ENCODE measurements at places on chromosomes 1 and 21.

- DNase-seq: no peak
Measured at GRCh38 chr1:215710036-215710898, 143.2 kb downstream of the KCTD3 start.

GRCh38 chr1:64019818-64020217 lies 183.6 kb upstream of the UBE2U start:
- no peak for DNase-seq

GRCh38 chr1:94110021-94110761 lies 10.8 kb downstream of the ABCA4 start:
- DNase-seq: no peak

DNA sequence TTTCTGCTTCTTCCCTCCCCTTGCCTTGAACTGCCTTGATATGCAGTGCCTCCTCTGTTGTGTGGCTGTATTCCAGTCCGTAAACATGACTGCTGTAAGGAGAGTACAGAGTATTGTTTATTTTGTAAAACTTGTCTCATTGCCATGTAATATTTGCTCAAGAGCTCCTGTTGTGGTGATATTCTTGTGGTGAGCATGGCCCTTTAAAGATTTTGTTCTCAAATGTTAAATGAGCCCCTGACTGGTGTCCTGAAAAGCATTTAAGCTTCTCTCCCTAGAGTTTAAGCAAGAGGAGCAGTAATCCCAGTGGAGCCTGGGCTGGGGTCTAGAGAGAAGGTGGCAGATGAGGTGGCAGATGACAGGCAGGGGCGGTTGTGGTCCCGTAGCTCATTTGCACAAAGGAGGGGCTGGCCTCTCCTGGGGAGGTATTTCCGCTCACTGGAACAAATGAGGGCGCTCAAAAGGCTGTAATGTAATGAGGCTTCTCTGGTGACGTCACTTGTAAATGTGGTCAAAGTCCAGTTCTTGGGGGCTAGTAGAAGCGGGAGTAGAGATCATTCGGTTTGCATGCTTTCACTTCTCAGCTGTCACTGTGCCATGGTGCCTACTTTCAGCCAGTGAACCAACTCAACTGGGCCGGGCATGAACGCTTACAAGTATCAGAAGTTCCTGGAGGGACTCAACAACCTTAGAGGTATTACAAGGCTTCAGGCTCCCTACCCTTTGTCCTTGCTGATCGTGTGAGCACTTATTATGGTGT lies 46.0 kb upstream of the MACF1 start:
- no peak for DNase-seq

Measured in activated T-helper 2 cell treated with anti-CD3 and anti-CD28 coated beads, Interferon-gamma antibody, Interleukin-2, Interleukin-4, amounts not matched to agents 10 μg/mL and 5 μg/mL and 100 μg/mL, durations not matched to agents 14 hours and 24 hours and 36 hours (primary cell).